ENCODE measurements at places on chromosomes 7 and 10.

- DNase-seq = no peak
Measured at GRCh38 chr10:35959252-35959651, 317.2 kb upstream of the FZD8 start.

- no peak for DNase-seq
Measured at GRCh38 chr7:13845601-13846000, 143.9 kb downstream of the ETV1 start.

DNA sequence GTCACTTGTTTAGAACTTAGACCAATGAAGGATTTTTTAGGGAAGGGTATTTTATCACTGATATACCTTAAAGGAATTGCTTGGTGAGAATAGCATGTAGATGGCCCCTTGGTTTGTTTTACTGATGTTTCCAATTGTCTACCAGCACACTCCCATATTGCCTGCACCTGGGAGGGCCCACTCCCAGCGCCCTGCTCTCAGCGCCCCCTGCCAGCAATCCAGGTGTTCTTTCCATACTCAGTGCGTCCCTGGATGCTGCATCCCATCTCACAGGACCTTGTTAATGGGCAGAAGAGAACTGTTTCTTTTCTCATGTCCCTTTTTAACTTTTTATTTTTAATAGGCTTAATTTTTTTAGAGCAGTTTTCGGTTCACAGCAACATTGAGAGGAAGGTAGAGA is 24.1 kb upstream of the SFRP5 start:
- no peak for DNase-seq

- peak; percentile 70 for DNase-seq
Measured at GRCh38 chr7:21338728-21339164, 89.1 kb upstream of the SP4 start.

- no peak for DNase-seq
Measured at GRCh38 chr7:155597753-155598140, 46.7 kb upstream of the RBM33 start.

GRCh38 chr7:108027239-108027638 is 24.3 kb upstream of the LAMB1 start:
- DNase-seq = no peak

GRCh38 chr10:106765928-106766327 is 398.6 kb downstream of the SORCS1 start:
- DNase-seq = no peak

DNA sequence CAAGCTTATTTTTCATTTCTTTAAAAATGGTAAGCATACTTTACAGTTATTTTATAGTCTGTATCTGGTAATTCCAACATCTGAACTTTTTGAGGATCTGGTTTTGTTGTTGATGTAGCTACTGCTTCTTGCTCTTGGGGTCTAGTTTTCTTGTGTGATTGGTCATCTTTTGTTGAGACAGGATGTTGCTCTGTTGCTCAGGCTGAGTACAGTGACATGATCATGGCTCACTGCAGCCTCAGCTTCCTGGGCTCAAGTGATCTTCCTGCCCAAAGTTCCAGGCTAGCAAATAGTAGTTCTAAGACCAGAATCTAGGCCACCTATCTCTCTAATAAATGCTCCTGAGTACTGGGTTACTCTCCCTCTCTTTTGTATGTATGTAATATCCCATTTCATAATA is 75.7 kb downstream of the NRCAM start:
- DNase-seq = no peak
